ENCODE measurements at places on chromosomes 5 and 9.
A peak's percentile ranks its signal among the peaks of the same experiment; 100 is the strongest.

DNA sequence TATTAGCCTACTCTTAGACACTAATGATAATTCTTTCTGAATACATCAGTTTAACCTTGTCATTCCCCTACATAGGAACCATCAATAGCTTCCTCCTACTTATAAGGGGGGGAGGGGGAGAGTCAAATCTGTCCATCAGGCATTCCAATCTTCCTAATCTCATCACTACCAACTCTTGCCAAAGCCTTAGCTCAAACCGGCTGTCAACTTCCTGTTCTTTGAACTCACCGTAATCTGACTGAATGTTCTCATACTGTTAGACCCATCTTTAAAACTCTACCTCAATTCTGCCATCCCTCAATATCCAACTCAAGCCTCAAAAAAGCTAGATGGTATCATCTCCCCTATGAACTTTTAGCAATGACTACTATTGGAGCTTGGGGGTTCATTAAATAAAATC is 41.9 kb upstream of the RNF38 start:
- no peaks in the 10 kb centered on the region for H3K27me3 ChIP-seq
- no peak overlapping the region for H3K27ac ChIP-seq
- no peaks in the 10 kb centered on the region for H3K36me3 ChIP-seq
- DNase-seq, result no peak
- peaks cover 50% of the 10 kb centered on the region for H3K4me1 ChIP-seq

DNA sequence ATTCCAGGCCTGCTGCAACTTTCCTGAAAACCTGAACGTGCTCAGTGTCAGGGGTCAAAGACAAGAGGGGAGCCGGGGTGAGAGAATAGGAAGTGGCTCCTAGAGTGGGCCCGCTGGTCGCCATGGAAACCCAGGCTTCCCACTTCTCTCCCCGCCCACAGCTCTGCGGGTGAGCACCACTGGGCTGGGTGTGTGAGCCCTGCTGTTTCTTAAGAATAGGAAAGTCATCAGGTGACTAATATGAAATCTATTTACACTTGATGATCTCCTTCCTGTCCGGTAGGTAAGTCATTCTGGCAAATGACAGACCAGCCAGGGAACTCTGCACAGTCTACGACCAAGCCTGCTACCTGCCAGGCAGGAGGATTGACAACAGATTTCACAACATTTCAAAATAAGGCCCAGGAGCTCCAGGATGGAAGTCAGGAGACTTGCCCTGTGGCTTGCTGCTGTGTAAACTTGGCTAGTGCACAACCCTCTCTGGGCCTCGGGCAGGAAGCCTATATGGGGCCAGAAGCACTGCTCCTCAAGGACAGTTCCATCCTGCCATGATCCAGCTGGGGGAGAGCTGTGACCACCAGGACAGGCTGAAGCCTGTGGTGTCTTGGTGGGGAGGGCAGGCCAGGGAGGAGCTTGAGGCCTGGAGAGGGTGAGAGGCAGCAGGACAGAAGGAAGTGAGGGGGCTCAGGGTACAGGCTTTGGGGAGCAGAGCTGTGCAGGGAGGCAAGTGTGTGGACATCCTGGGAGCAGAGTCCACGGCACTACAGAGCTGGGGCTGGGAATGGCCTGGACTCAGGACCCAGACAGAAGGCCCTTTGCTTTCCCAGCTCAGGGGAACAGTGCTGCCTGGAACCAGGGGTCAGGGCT is 60.6 kb downstream of the SHB start:
- peaks cover 10% of the 10 kb centered on the region for H3K4me1 ChIP-seq
- peak overlapping the region; percentile 48 for H3K27ac ChIP-seq
- H3K4me3 ChIP-seq, result no peak overlapping the region
- no peaks in the 10 kb centered on the region for H3K36me3 ChIP-seq

- no peak overlapping the region for H3K27ac ChIP-seq
- no peak for DNase-seq
- H3K4me3 ChIP-seq, result no peak overlapping the region
- no peaks in the 10 kb centered on the region for H3K4me1 ChIP-seq
Observed at GRCh38 chr9:132232522-132232921, 70.7 kb downstream of the NTNG2 start.

DNA sequence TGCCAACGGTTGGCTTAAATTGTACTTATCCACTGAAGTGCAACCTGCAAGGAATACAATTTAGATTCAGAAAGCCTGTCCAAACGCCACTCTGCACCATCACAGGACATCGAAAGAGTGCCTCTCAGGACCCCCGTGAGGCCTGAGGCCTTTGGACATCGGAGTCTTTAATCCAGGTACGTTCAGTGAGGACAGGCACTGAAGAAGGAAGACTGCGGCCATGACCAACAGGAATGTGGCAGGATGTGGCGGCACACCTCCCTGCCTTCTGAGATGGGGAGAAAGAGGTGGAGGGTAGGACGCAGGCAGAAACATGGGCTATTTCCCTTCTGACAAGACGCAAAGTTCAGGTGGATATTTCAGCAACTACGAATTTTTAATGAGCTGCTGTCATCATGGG is 205.8 kb downstream of the FANCC start:
- no peak overlapping the region for H3K4me3 ChIP-seq
- no peak overlapping the region for H3K27ac ChIP-seq
- H3K4me1 ChIP-seq, result no peaks in the 10 kb centered on the region
- no peak for DNase-seq
- peaks cover 5% of the 10 kb centered on the region for H3K36me3 ChIP-seq
